SHP77 treated with DMSO at 0.1 percent for 48 hours (cell line): ENCODE measurements at places on chromosomes 2 and 18.
A peak's percentile ranks its signal among the peaks of the same experiment; 100 is the strongest.

DNA sequence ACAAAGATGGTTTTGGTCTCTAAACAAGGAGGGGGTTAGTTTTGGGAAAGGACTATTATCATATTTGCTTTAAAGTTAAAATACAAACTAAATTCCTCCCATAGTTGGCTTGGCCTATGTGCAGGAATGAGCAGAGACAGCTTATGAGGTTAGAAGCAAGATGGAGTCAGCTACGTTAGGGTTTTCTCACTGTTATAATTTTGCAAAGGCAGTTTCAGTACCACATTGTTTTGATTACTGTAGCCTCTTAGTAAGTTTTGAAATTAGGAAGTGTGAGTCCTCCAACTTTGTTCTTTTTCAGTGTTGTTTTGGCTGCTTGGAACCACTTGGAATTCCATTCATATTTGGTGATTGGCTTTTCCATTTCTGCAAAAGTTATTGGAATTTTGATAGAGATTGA lies 23.4 kb downstream of the LCLAT1 start:
- no peak for DNase-seq

GRCh38 chr2:172050479-172051125 lies 34.7 kb upstream of the DLX1 start:
- DNase-seq = no peak

GRCh38 chr18:45250479-45250878 lies 364.8 kb upstream of the SLC14A2 start:
- no peak for DNase-seq

- DNase-seq = no peak
Measured at GRCh38 chr2:20622296-20622686, 28.6 kb downstream of the HS1BP3 start.

- DNase-seq = no peak
Measured at GRCh38 chr2:147469471-147469870, 375.4 kb upstream of the ACVR2A start.

DNA sequence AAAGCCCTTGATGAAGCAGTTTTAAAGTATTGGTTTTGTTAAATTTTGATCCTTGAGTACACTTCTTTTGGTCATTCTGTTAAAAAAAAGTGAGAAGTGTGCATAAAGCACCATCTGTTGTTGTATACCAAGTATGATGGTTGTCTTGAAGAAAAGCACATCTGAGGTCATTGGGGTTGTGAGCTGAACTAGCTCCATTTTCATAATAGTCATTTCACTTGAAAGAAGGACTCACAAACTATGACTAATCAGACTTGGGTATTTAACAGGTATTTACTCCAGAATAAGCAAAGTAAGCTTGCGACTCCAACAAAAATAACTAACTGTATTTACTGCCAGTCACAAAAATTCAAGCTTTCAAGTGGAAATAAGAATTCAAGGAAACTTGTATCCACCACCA lies 35.1 kb downstream of the CHN1 start:
- DNase-seq = no peak

DNA sequence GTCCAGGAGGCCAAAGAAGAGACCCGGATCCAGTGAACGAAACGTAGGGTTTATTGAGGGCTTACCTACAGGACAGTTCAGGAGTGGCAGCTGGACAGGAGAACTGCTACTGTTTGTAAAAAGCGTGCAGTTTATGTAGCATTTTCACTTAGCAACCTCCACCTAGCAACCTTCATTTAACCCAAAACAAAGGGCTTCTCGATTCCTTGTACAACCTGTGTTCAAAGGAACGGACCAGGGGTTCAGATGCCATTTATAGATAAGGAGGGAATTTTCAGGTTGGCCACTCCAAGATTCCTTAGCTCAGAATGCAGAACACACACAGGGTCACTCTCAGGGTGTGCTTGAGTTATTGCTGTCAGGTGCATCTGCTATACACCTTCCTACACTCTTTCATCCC lies 65.1 kb upstream of the YWHAQ start:
- DNase-seq = no peak

GRCh38 chr2:68468801-68469200 lies 1.4 kb downstream of the APLF start:
- no peak for DNase-seq

GRCh38 chr18:76803814-76804213 lies 18.5 kb upstream of the ZNF236 start:
- peak; percentile 47 for DNase-seq

GRCh38 chr2:42367835-42368234 lies 6.8 kb upstream of the COX7A2L start:
- DNase-seq = no peak

DNA sequence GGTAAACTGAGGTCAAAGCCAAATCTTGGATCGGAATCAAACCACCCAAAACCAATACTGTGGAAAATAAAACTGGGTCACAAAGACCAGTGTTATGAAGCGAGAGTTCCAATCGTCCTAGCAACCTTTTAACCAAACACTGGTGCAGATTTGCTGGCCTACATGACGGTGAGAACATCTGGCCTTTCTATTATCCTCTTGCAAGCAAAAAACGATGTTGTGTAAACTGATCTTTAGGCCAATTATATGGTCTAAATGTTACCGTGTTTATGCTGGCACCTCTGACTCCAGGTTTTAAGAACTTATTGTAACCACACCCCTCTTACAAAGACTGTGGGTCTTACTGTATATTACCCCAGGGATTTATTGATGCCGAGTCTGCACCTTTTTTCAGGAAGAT lies 145.9 kb downstream of the GFPT1 start:
- DNase-seq = no peak

DNA sequence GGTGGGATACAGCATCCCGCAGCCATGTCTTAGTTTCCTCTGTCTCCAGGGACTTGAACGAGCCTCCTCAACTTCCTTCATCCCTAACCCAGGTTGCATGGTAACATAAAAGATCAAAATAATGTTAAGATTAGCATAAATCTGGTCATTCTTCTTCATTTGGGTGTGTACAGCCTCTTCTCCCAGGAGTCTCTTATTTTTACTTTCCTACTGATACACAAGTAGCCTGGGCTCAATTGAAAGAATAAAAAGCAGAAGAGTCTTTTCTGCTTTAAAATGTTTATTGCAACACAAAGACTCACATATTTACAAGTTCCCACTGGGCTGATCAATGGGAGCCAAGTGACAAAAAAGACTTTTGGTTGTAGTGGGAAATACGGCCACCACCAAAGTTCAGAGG lies 137.9 kb upstream of the PID1 start:
- DNase-seq = no peak
